ENCODE measurements at places on chromosomes 3 and 15.

- DNase-seq: no peak
These were observed 197.3 kb upstream of the SLITRK3 start for GRCh38 chr3:165393461-165393860.

GRCh38 chr15:53225781-53226180, 435.6 kb upstream of the ONECUT1 start:
- DNase-seq: no peak

GRCh38 chr3:177300039-177300833, 103.0 kb upstream of the TBL1XR1 start:
- no peak for DNase-seq

GRCh38 chr3:52347716-52348635, 31.9 kb downstream of the DNAH1 start:
- no peak for DNase-seq

DNA sequence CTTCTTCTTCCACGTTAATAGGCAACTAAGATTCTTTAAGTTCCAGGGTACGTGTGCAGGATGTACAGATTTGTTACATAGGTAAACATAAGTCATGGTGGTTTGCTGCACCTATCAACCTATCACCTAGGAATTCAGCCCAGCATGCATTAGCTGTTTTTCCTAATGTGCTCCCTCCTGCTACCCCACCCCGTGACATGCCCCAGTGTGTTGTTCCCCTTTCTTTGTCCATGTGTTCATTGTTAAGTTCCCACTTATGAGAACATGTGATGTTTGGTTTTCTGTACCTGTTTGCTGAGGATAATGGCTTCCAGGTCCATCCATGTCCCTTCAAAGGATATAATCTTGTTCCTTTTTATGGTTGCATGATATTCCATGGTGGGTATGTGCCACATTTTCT, 21.1 kb downstream of the GTF2A2 start:
- DNase-seq: no peak

DNA sequence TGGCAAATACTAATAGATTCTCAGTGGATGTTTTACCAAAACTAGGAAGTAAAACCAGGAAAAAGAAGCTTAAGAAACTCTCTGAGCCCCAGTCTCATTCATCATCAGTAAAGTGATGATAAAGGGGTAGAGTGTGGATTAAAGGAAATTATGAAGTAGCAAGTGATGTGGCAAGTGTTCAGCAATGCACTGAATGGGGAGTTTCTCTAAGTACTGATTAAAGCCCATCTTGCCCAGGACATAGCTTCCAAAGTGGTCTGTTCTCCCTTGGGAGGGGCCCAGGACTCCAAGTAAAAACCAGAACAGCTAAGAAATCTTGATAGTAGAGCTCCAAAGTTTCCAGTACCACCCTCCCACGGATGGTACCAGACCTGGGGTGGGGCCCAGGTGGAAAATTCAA, 137.3 kb downstream of the WNT5A start:
- no peak for DNase-seq

DNA sequence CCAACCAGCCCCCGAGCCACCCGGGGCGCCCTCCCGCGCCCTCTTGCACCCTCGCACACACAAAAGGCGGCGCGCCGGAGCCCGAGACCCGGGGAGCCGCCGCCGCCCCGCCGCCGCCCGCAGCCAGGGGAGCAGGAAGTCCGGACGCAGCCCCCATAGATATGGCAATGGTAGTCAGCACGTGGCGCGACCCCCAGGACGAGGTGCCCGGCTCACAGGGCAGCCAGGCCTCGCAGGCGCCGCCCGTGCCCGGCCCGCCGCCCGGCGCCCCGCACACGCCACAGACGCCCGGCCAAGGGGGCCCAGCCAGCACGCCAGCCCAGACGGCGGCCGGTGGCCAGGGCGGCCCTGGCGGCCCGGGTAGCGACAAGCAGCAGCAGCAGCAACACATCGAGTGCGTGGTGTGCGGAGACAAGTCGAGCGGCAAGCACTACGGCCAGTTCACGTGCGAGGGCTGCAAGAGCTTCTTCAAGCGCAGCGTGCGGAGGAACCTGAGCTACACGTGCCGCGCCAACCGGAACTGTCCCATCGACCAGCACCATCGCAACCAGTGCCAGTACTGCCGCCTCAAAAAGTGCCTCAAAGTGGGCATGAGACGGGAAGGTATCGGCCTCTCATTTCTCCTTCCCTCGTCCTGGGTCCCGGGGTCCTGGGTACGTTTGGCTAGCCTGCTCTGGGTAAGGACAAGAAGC, 1.6 kb downstream of the NR2F2 start:
- no peak for DNase-seq

Data from stimulated activated CD8-positive, alpha-beta memory T cell treated with anti-CD3 and anti-CD28 coated beads, Interleukin-15, amount 100 ng/mL, for 4 hours (primary cell).